ENCODE measurements at places on chromosomes 2 and 18.
A peak's percentile ranks its signal among the peaks of the same experiment; 100 is the strongest.

- DNase-seq, result no peak
These were observed 35.5 kb downstream of the TGIF1 start for GRCh38 chr18:3485153-3486149.

- no peak for DNase-seq
These were observed 78.4 kb downstream of the TGFA start for GRCh38 chr2:70475266-70475665.

GRCh38 chr18:36461551-36461987 is 164.1 kb downstream of the FHOD3 start:
- DNase-seq, result no peak

DNA sequence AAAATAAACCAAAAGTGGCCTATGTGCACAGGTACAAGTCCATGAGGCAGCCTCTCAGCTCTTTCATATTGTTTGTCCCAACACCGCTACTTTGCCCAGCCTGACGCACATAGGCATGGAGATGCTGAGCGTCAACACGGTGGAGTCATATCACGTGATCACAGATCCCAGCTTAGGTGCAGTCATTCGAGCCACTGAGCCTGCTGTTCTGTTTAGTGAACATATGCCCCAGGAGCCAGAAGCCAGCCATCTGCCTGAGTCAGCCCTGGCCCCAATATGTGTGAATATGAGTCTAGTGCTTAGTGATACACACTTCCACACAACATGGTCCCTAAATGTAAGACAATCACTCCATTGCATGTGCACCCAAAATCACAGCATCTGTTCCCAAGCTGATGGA is 88.2 kb upstream of the LCLAT1 start:
- no peak for DNase-seq

- no peak for DNase-seq
These were observed 188.3 kb upstream of the SLC39A10 start for GRCh38 chr2:195468771-195469170.

DNA sequence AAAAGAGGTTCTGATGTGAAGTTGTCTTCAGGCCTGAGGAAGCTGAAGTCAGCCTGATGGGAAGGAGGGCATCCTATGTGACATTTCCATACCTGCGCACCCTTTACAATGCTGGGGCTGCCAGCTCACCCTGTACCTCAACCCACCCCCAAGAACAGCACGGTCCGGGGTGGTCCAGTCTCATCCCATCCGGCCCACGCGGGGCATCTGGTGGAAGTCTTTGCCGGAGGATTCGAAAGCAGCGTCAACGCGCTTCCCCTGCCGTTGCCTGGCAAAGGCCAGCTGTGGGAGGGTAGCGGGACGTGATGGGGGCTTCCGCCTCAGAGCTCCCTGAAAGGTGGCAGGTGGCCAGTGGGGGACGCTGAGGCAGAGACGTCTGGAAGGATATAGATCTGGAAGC is 113.6 kb upstream of the ANKRD30BL start:
- no peak for DNase-seq

- no peak for DNase-seq
These were observed 224.6 kb downstream of the NAPG start for GRCh38 chr18:10750191-10751035.

DNA sequence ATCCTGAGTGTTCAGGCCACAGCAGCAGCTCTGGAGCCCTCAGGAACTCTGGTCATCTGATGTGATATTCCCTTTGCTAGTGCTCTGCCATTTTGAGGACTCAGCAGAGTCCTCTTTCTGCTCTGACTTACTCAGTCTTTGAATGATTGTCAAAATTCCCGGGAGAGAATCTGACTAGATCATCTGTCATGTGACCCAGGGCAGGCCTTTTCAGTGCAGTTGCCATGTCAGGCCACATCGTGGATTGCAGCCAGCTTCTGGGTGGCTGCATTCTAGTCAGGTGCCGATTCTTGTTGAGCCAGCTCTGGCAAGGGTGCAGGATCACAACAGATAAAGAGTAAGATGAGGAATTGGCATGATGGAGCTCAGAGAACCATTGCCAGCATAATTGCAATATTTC is 795.6 kb downstream of the CPS1 start:
- peak; percentile 30 for DNase-seq

- DNase-seq, result no peak
These were observed 125.9 kb downstream of the MSH2 start for GRCh38 chr2:47528874-47529273.

DNA sequence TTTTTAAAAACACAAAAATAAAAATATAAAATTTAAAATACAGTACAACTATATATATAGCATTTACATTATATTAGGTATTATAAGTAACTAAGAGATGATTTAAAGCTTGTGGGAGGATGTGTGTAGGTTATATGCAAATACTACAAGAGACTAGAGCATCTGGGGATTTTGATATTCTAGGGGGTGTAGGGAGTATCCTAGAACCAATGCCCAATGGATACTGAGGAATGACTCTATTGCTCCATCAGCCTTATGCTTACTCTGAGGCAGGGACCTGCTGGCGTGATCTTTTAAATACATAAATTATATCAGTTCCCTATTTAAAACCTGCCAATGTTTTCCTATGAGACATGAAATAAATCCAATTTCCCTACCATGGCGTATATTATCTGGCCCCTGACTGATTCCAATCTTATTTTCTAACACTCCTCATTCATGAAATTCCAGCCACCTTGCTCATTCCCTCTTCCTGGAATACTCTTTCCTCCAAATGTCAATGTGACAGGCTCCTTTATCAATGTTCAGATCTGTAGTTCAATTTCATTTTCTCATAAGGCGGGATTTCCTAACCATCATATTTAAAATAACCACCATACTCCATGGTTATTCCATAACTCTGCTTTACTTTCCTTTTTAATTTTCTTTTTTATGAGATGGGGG is 22.2 kb downstream of the SP3 start:
- no peak for DNase-seq

- DNase-seq, result no peak
These were observed 4.1 kb downstream of the LRRC30 start for GRCh38 chr18:7234956-7235355.

DNA sequence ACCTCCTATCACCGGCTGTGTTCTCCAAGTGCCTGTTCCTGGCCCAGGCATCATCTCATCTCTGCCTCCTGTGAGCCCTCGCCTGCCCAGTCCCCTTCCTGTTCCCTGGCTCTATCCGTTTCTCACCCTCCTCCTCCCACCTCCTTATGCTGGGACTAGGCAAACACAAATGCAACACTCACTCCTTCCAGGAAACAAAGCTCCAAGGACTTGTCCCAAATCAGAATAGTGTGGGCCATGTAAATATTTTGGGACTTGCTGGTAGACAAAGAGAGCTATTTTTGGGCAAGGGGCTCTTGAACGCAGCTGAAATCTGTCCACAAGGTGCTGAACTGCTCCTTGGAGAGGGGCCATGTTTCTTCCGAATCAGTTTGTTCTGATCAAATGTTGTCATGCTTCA is 25.3 kb downstream of the MBP start:
- DNase-seq, result no peak

- peak; percentile 33 for DNase-seq
These were observed 145.1 kb downstream of the B3GNT2 start for GRCh38 chr2:62340994-62341484.

DNA sequence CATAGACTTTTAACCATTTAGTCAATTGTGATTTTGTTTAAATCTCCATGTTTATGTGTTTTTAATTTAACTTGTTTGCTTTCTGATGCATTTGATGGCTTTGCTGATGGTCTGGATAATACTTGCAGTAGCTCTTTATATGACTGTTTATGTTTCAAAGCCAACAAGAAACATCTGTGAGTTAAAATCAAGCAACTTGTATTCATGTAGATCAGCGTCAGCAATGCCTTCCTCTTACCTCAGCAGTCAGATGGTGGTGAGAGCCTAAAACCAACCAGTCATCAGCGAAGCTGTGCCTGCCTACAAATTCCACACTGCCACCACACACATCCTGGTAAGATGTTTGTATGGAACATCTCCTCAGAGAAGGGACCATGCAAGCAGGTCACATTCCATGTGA is 231.9 kb downstream of the PTGR3 start:
- no peak for DNase-seq

DNA sequence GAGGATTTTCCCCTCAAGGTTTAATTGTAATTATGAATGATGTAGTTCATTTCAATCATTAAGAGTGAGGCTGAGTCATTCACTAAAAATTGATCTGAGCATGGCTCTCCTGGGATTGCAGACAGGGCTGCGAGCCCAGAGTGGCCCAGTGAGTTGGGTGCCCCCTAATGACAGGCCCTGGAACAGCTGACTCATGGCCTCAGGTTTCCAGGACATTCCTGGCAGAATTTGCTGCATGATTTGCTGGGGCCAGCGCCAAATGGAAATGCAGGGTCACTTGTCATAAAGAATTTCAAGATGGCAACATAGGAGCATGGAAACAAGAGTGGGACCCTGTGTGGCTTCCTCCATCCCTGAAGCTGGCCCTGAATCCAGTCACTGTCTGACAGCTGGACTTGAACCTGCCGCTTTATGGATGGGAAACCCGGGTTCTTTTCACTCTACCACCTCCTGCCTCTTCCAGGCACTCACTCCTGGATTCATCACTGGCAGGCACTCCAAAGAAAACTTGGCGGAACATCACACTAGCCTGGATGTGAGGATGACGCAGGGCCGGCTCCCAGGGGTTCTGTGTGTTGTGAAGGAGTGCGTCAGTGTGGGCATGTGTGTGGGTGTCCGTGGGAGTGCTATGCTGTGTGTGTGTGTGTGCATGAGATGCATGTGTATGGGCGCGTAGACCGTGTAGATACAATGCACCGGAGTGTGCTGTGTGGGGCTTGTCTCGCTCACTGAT is 15.2 kb downstream of the OTOF start:
- DNase-seq, result no peak

DNA sequence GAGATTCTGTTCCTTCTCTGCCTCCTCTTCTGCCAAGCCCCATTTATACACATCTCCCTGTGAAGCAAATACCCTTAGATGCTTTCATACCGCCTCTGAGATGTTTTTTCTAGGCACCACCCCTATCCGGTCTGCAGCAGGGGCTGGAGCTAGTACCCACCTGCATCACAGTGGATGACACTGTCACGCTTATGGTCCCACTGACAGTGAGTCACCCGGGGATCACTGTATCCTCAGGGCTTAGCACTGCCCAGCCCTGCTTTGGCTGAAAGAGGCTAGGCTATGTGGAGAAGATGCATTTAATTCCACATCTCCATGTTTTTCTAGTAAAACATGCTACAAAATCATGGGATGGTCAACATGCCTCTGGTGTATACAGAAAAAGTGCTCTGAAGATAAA is 9.9 kb downstream of the FABP1 start:
- DNase-seq, result no peak

- no peak for DNase-seq
These were observed 927.8 kb downstream of the SUCLG1 start for GRCh38 chr2:83531206-83531826.

Data from heart left ventricle (tissue), 16 donors.